ENCODE measurements at places on chromosomes 11 and 22. TPM values are rescaled to one million over a fixed set of nuclear protein-coding genes. Genes with fewer than 3 reads are reported as not detected.

GRCh38 chr11:64100782-64101353, 65.0 kb downstream of the MACROD1 start:
- H3K36me3 ChIP-seq, result no peaks in the 10 kb centered on the region
- H3K4me3 ChIP-seq, result no peak overlapping the region
- no peak for DNase-seq
- H3K27ac ChIP-seq, result no peak overlapping the region
- H3K4me1 ChIP-seq, result peaks cover 1% of the 10 kb centered on the region

The OR56A3 gene
- total RNA-seq, result not detected

The ELP4 gene
- total RNA-seq, result 20.4 TPM

DNA sequence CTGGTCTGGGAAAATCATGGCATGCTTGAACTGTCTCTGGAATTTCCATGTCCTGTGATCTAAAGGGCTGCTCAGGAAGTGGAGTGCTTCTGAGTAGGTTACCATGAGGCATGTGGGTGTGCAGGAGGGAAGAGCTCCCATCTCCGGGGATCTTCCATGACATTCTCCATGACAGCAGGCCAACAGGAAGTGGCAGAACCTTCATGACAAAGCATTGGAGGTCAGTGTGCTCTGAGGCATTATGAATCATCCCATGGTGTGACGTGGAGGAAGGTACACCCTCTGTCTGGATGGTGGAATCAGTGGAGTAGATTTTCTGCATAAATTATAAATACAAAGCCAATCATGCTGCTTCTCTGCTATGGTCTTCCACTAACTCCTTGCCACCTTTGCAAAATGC, 139.6 kb upstream of the E2F8 start:
- no peak overlapping the region for H3K27ac ChIP-seq
- H3K27me3 ChIP-seq, result no peaks in the 10 kb centered on the region
- H3K36me3 ChIP-seq, result no peaks in the 10 kb centered on the region

The OR4A16 gene
- total RNA-seq, result not detected

The DGCR6 gene
- 0.56 TPM for total RNA-seq

The KRTAP5-8 gene
- total RNA-seq, result not detected

The FUT4 gene
- 3.1 TPM for total RNA-seq

DNA sequence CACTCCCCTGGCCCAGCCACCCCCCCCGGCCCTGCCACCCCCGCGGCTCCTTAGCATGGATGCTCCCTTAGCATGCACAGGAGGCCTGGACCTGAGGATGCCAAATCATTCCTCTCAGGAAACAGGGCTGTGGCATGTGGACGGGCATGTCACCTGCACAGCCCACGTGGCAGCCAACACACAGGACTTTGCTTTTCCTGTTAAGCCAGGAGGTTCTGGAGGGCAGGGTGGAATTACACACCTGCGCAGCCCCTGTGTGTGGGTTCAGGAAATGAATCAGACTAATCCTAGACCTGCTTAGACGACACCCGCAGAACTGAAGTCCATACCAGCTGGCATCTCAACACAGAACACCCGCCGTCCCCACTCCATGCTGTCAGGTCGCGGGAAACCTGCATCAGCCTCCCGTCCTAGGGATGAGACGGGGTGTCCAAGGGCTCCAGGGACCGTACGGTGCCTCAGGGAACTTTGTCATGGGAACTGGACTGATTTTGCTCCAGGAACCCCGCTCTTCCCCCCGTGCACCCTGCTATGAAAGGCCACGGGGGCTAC, 10.2 kb downstream of the CERK start:
- H3K27ac ChIP-seq, result no peak overlapping the region
- peaks cover 34% of the 10 kb centered on the region for H3K36me3 ChIP-seq
- H3K4me1 ChIP-seq, result peaks cover 14% of the 10 kb centered on the region
- H3K4me3 ChIP-seq, result no peak overlapping the region

The FBLN1 gene
- 11.4 TPM for total RNA-seq

- no peak overlapping the region for H3K4me3 ChIP-seq
- DNase-seq, result no peak
- H3K4me1 ChIP-seq, result peaks cover 2% of the 10 kb centered on the region
- peaks cover 93% of the 10 kb centered on the region for H3K27me3 ChIP-seq
- no peak overlapping the region for H3K27ac ChIP-seq
Measured at GRCh38 chr11:44310206-44310462, 195 bp upstream of the ALX4 start.

- DNase-seq, result no peak
- H3K27me3 ChIP-seq, result peaks cover 12% of the 10 kb centered on the region
- no peaks in the 10 kb centered on the region for H3K4me1 ChIP-seq
- H3K27ac ChIP-seq, result no peak overlapping the region
Measured at GRCh38 chr22:42292732-42293520, 22.5 kb upstream of the TCF20 start.

The FGF3 gene
- total RNA-seq, result not detected

The B3GAT1 gene
- total RNA-seq, result not detected

- H3K4me3 ChIP-seq, result no peak overlapping the region
- H3K4me1 ChIP-seq, result no peaks in the 10 kb centered on the region
- no peaks in the 10 kb centered on the region for H3K27me3 ChIP-seq
Measured at GRCh38 chr11:21948876-21949275, 244.0 kb upstream of the ANO5 start.

DNA sequence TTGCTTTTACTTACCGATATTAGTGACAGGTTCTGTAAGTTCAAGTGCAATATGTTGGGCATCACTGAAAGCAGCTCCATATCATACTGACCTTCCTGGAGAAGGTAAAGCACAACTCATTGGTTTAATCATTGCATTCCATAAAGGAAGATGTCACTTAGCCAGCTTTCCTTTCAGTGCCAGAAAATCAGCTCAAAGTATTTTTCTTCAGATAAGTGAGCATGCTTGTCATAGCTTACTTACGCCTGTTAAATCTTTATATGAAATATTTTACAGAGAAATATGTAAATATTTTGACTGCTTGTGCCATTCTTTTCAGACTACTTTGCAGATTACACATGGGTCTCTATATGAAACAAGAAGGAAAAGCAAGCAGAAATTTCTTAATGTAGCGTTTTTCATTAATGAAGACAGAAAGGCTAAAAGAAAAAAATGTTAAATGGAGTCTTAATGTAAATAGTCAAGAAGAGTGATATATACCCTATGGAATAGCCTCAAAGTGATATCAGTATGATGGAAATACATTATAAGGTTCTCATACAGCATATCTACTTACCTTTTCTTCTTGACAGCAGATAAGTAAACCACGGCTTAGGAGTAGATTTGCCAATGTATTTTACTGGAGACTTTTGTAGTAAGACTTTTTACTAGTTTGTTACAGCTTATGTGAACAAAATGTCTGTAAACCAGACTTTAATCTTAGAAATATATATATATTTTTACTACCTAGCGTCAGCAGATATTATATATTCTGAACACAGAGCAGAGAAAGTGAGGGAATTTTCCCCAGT, 649.7 kb downstream of the METTL15 start:
- peak; percentile 94 for DNase-seq
- H3K4me3 ChIP-seq, result no peak overlapping the region
- no peaks in the 10 kb centered on the region for H3K36me3 ChIP-seq
- H3K27ac ChIP-seq, result peak overlapping the region; percentile 99
- peaks cover 10% of the 10 kb centered on the region for H3K4me1 ChIP-seq
- H3K27me3 ChIP-seq, result no peaks in the 10 kb centered on the region

DNA sequence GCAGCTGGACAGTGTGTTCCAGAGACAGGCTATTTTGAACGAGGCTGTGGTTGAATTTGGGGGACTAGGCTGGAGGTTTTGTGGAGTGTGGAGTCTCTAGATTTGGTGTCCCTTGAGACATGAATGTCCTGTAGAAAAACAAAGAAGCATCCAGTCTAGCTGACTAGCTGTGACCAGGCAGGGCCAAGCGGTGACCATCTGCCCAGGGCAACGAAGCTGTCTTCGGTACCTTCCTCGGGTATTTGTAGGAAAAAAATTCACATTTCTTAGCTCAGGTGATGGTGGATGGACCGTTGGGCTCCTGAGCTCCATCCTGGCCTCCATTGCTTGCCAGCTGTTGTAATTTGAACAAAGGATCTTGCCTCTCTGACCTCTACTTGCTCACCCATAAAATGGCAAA, 557.3 kb downstream of the MIAT start:
- no peaks in the 10 kb centered on the region for H3K36me3 ChIP-seq
- H3K4me3 ChIP-seq, result no peak overlapping the region
- H3K27me3 ChIP-seq, result peaks cover 13% of the 10 kb centered on the region

DNA sequence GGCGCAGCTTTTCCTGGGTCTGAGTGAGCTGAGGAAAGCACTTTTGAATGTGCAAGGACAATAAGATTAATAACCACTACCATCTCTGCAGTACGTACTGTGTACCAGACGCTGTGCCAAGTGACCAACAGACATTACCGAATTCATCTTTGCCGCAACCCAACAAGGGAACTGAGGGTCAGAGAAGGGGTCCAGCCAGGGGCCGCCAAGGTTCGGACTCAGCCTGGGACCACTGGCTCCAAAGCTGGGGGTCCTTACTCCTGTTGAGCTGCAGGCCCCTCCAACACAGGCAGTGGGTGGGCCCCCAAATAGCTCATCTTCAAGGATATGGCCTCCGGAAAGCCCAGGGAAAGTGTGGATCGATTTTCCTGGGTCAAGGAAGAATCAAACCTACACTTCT, 55.0 kb upstream of the EMID1 start:
- DNase-seq, result no peak
- no peak overlapping the region for H3K4me3 ChIP-seq
- no peaks in the 10 kb centered on the region for H3K4me1 ChIP-seq
- no peaks in the 10 kb centered on the region for H3K27me3 ChIP-seq

GRCh38 chr11:134052988-134053945, 15.6 kb upstream of the JAM3 start:
- no peaks in the 10 kb centered on the region for H3K36me3 ChIP-seq
- no peak overlapping the region for H3K27ac ChIP-seq
- no peaks in the 10 kb centered on the region for H3K4me1 ChIP-seq
- no peak for DNase-seq

The SLC5A1 gene
- not detected for total RNA-seq

DNA sequence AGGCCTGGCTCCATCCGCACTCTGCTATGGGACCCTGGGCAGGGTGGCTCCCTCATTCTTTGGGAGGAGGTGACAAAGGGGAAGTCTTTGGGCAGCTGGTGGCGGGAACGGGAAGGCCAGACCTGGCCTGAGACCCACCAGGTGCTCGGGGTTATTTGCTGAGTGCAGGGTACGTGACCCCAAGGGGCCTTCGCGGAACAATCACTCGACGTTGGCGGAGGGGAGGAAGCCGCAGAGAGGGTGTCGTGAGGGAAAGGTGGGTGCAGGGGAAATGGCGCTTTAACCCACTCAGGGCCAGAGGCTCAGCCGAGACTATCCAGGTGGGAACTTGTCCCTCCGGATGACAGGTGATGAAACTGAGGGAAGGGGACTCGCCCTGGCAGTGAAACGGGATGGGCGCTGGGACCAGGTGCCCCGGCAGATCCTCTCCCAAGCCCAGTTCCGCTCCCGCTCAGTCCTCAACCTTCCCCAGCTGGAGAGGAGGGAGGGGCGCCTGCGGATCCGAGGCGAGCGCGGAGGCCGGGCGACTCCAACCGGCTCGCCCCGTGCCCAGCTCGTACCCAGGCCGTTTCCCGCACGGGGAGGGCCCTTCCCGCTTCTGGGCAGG, 911 bp downstream of the A4GALT start:
- H3K27ac ChIP-seq, result peak overlapping the region; percentile 67
- H3K36me3 ChIP-seq, result no peaks in the 10 kb centered on the region
- H3K4me3 ChIP-seq, result peak overlapping the region; percentile 98
- no peaks in the 10 kb centered on the region for H3K27me3 ChIP-seq
- peaks cover 11% of the 10 kb centered on the region for H3K4me1 ChIP-seq

DNA sequence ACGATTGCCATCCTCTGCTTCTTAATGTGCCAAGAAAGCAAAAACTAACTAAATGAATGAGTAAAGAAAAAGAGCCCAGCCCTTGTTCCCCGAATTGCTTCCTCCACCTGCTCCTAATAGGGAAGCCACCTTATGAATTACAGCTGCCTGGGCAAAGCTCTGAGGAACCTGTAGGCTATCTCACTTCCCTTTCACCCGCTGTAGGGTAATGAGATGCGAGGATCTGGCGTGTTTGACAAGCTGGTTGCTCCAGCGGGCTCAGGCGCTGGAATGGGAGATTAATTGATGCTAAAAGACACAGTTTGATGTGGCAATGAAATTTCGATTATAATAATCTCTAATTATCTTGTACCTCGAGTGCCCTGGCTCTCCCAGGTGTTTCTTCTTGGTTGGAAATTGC, 256.4 kb downstream of the NTM start:
- no peaks in the 10 kb centered on the region for H3K4me1 ChIP-seq
- no peaks in the 10 kb centered on the region for H3K27me3 ChIP-seq
- DNase-seq, result no peak
- no peak overlapping the region for H3K4me3 ChIP-seq

Data from IMR-90 (cell line).